Left hindlimb (tissue), 1 donor: ENCODE measurements at places on chromosomes 12 and 14.

DNA sequence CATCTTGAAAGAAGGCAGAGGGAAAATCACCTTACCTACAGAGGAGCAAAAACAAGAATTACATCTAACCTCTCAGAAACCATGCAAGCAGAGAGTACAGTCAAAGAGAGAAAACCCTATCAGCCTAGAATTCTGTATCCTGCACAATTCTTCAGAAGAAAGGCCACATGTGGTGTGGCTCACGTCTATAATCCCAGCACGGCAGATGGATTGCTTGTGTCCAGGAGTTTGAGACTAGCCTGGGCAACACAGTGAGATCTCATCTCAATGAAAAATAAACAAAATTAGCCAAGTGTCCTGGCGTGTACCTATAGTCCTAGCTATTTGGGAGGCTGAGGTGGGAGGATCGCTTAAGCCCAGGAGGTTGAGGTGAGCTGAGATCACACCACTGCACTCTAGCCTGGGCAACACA lies 48.2 kb downstream of the ATF7 start:
- no peak for DNase-seq

DNA sequence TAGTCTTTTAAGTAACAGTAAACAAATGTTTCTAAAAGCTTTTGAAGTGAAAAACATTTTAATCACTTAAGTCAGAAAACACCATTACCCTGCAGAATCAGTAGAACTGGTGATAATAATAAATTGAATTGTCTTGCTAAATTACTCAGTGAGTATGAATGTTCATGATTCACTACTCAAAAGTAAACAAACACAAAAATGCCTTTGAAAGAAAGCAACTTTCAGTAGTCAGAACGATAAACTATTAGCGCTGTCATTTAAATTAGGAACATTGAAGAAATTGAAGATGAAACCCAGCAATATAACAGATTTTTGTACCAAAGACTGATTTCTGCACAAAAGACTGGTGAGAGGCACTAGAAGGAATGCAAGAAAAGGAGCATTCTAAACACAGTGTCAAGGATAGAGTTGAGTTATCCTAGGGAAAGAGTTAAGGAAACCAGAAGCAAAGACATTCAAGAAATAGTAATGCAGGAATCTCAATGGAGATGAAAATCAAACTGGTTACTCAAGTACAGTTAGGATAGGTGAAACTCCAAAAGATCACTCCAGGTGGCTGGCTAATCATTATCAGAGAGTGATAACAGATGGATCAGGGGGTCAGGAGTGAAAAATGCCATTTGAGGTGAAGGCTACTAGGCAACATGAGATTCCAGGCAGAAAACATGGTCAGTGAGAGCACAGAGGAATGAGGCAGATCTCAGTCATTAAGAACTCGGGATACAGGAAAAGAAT lies 77.4 kb upstream of the ALG10 start:
- DNase-seq, result no peak

DNA sequence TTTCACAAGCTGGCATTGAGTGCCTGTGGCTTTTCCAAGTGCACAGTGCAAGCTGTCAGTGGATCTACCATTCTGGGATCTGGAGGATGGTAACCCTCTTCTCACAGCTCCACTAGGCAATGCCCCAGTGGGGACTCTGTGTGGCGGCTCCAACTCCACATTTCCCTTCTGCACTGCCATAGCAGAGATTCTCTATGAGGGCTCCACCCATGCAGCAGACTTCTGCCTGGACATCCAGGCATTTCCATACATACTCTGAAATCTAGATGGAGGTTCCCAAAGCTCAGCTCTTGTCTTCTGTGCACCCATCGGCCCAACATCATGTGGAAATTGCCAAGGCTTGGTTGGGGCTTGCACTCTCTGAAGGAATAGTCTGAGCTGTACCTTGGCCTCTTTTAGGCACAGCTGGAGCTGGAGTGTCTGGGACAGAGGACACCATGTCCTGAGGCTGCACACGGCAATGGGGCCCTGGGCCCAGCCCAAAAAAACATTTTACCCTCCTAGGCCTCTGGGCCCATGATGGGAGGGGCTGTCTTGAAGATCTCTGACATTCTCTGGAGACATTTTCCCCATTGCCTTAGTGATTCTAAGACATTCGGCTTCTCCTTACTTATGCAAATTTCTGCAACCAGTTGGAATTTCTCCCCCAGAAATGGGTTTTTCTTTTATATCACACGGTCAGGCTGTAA lies 313.3 kb upstream of the SFSWAP start:
- no peak for DNase-seq

- no peak for DNase-seq
These were observed 12.9 kb downstream of the ST8SIA1 start for GRCh38 chr12:22321638-22322037.

GRCh38 chr12:31944299-31944698 lies 14.9 kb upstream of the RESF1 start:
- DNase-seq, result no peak

DNA sequence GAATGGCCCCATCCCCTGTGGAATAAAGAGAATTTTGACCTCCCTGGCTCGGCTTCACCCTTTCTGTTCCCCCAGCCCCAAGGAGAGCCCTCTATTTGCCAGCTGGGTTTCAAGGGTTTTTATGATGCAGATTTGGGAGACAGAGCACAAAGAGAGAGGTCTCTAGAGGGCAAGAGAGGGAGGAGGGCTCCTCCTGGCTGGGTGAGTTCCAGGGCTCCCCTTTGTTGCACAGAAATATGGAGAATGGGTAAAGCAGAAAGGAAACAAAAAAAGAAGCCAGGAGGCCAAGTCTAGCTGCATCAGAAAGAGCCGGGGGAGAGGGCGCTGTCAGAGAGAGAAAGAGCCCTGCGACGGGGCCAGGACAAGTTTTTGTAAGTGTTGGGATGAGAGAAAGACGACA lies 319.6 kb upstream of the RTL1 start:
- DNase-seq, result peak; percentile 25

- DNase-seq, result no peak
These were observed 3.1 kb upstream of the AP4S1 start for GRCh38 chr14:31022386-31022785.

DNA sequence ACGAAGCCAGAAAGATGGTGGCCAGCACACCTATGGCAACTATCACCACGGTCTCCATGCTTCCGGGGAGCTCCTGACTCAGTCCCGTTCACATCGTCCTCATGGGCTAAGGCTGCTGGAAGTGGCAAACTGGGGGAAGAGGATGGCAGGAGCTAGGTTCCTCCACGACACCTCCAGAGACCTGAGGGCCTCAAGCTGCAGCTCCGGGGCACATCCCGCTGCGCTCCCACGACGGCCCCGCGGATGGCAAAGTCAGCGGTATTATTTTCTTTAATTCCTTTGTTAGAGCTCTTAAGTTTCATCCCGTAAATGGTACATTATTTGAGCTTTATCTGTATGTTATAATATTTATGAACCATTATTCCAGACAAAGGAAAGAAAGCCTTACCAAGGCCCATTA lies 190.5 kb downstream of the DACT1 start:
- DNase-seq, result no peak

- DNase-seq, result no peak
These were observed 106.1 kb downstream of the PDE3A start for GRCh38 chr12:20474443-20474842.

GRCh38 chr14:94936901-94937685 lies 167.2 kb upstream of the GSC start:
- peak; percentile 65 for DNase-seq

DNA sequence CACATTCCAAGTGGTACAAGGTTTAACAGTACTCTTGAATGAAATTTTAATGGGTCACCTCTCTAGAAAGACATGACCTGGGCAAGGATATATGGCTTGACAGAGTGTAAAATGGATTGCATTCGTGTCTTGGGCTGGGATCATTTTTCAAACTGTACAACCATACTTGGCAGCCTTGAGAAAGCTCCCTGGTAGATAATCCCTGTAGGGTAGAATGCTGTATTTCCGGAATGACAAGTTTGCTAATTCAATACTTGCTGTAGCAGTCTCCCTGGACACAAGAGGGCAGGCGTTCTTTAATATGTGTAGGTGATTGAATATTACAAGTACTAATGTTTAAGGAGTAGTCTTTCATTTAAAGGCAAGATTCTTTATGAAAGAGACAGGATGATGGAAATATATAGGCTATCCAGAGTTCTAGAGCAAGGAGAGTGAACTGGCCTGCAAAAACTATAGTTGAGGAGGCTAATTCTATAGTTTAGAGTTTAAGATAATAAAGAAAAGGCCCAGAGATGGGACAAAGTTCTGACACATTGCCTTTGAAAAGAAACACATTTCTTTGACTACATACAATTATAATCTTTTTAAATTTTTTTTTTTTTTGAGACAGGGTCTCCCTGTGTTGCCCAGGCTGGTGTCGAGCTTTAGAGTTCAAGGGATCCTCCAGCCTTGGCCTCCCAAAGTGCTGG lies 53.4 kb downstream of the PLBD1 start:
- DNase-seq, result no peak

- DNase-seq, result no peak
These were observed 6.1 kb upstream of the PRKCH start for GRCh38 chr14:61315313-61315712.

- DNase-seq, result no peak
These were observed 194.5 kb downstream of the C12orf75 start for GRCh38 chr12:105524961-105525360.

DNA sequence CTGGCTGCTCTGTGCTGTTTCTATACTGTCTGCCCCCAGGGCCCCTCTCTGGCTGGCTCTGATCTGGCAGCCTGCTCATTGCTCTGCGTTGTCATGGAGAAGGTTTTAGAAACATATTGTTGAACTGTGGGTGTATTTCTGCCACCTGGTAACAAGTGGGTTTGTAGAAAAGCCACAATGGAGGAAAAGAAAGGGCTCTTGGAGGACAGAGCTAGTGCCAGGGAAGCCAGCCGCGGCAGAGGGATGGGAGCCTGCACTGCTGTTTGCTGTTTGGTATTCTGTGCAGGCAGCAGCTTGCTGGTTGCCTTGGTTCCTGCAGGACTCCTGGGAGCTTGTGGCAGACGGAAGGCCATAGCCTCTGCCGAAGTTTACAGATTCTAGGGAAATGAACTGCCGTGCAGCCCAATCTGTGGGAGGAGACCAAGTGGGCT lies 15.1 kb downstream of the CCDC177 start:
- peak; percentile 54 for DNase-seq

GRCh38 chr12:20514598-20514997 lies 146.3 kb downstream of the PDE3A start:
- no peak for DNase-seq
